ENCODE measurements at places on chromosomes 16 and 17. TPM values are rescaled to one million over a fixed set of nuclear protein-coding genes. Genes with fewer than 3 reads are reported as not detected.
A peak's percentile ranks its signal among the peaks of the same experiment; 100 is the strongest.

GRCh38 chr17:329784-330420, 22.7 kb downstream of the RPH3AL start:
- H3K4me1 ChIP-seq: peaks cover 7% of the 10 kb centered on the region
- no peak for DNase-seq
- H3K4me3 ChIP-seq: no peak overlapping the region
- no peak overlapping the region for H3K27ac ChIP-seq

DNA sequence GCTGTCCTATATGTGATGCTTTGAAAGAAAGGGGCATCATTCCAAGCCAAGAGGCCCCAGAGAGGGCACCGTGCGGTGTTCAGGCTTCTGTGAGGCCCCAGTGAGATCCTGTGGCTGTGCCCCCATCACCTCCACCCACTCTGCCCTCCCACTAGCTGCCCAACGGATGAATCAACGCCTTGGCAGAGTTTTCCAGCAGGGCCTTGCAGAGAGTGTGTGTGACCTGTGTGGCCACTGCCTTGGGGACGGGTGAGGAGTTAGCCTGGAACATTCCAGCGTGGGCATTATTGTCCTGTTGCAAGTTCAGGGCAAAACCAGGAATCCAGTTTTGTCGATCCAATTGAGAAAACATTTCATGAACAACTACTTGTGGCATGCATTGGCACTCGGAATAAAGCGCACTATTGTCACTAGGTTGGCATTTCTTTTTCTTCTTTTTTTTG, 53.7 kb downstream of the SF3B3 start:
- peaks cover 5% of the 10 kb centered on the region for H3K4me1 ChIP-seq
- no peaks in the 10 kb centered on the region for H3K27me3 ChIP-seq
- H3K4me3 ChIP-seq: no peak overlapping the region
- peaks cover 19% of the 10 kb centered on the region for H3K36me3 ChIP-seq
- no peak for DNase-seq

GRCh38 chr16:24045641-24046040, 209.9 kb downstream of the PRKCB start:
- no peak overlapping the region for H3K4me3 ChIP-seq
- H3K27ac ChIP-seq: no peak overlapping the region
- H3K4me1 ChIP-seq: peaks cover 8% of the 10 kb centered on the region
- peaks cover 11% of the 10 kb centered on the region for H3K36me3 ChIP-seq

DNA sequence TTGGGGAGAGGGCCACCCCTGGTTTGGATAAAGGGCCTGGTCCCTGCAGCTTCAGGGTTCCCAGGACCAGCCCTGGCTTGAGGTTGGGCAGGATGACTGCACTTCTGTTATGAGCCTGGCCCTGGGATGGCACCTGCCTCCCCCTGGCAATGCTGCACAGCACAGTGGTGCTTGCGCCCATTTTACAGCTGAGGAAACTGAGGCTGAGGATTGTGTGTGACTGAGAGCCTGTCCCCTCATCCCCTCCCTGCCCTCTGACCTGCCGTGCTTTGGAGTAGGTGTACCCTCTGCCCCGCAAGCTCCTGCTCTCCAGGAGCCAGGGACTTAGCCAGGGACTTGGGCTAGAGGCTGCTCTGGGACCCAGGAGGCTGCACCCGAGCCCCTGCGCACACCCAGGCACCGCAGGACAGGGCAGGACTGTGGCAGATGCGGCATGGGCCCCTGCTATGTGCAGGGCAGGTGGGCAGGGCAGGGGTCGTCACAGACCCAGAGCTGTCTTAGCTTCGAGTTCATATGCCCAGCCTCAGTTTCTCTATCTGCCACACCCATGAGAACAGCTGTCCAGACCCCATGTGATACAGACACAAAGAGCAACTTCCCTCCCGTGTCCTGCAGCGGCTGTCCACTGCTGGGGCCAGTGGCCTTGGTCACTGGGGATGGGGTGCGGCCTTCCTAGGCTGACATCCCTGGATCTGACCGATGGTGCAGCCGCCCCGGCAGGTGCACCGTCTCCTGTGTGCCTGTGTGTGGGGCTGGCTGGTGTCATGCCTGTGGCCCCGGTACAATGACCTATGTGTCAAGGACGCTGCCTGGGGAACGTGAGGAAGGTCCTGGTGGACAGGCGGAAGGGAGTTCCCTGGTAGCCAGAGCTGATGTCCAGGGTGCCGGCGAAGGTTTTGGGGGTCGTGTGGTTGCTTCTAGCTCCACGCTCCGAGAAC, 36.6 kb downstream of the BAHCC1 start:
- no peak overlapping the region for H3K4me3 ChIP-seq
- DNase-seq: no peak
- H3K27ac ChIP-seq: no peak overlapping the region
- H3K27me3 ChIP-seq: peaks cover 20% of the 10 kb centered on the region
- peaks cover 3% of the 10 kb centered on the region for H3K4me1 ChIP-seq

DNA sequence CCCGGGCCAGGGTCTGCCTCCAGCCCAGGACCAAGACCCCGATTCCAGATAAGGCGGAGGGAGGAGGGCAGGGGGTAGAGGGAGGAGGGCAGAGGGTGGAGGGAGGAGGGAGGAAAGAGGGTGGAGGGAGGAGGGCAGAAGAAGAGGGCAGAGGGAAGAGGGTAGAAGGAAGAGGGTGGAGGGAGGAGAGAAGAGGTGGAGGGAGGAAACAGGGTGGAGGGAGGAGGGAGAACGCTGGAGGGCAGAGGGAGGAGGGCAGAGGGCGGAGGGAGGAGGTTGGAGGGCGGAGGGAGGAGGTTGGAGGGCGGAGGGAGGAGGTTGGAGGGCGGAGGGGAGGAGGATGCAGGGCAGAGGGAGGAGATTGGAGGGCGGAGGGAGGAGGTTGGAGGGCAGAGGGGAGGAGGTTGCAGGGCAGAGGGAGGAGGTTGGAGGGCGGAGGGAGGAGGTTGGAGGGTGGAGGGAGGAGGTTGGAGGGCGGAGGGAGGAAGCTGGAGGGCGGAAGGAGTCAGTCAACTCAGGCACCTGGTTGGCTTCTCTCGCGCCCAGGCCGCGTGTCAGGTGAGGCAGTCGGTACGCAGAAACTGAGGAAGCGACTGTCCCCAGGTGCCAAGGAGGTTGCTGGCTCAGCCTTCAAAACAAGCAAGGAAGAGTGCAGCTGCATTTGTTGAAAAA, 65.2 kb downstream of the KLHDC4 start:
- H3K36me3 ChIP-seq: peaks cover 11% of the 10 kb centered on the region
- peak overlapping the region; percentile 32 for H3K4me3 ChIP-seq
- no peaks in the 10 kb centered on the region for H3K27me3 ChIP-seq

GRCh38 chr17:72307836-72308235, 187.0 kb downstream of the SOX9 start:
- H3K4me3 ChIP-seq: no peak overlapping the region
- no peak for DNase-seq
- no peaks in the 10 kb centered on the region for H3K4me1 ChIP-seq
- no peaks in the 10 kb centered on the region for H3K36me3 ChIP-seq
- no peaks in the 10 kb centered on the region for H3K27me3 ChIP-seq
- no peak overlapping the region for H3K27ac ChIP-seq

DNA sequence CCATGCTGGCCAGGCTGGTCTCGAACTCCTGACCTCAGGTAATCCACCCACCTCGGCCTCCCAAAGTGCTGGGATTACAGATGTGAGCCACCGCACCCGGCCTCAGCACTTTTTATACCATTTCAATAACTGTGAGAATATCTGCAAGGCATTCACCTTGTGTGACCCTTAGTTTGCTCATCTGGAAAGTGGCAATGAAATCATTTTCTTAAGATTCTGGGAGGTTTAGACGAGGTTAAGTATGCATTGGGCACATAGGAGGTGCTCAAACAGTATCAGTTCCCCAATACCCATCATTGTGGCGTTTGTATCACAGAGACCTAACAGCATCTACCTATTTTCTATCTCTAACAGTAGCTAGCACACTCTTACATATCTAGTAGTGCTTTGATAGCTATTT, 481.9 kb upstream of the ERCC4 start:
- H3K27ac ChIP-seq: no peak overlapping the region
- H3K4me3 ChIP-seq: no peak overlapping the region
- no peaks in the 10 kb centered on the region for H3K36me3 ChIP-seq
- H3K27me3 ChIP-seq: no peaks in the 10 kb centered on the region
- DNase-seq: no peak

DNA sequence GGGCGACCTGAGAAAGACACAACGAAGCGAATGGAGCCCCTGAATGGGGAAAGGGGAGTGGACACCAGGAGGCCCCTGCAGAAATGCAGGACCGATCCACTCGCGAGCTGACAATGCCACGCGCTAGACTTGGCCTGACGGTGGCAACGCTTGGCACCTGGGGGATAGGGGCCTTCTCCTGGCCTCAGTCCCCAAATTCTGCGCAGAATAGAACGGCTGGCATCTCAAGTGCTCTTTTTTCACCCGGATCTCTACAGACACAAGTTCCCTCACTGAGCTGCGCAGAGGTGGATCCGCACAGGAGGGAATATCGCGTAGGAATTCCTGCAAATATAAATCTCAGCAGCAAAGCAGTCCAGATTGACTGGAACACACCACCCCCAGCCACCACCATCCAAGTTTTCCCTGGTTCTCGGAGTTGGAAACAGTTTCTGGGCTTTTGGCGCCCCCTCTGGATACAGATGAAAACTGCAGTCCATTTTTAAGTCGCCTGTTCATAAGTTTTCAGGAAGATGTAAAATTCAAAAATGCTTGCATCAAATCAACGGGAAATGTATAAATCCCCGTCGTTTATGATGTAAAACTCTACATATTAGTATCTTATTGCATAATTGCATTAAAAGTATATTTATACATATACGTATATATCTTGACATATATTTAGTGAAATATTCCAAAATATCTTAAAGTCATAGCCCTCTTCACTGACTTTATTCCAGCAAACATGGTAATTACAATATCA, 2.3 kb upstream of the SOX9 start:
- peaks cover 7% of the 10 kb centered on the region for H3K4me1 ChIP-seq
- peak overlapping the region; percentile 70 for H3K27ac ChIP-seq
- peak; percentile 26 for DNase-seq
- H3K36me3 ChIP-seq: peaks cover 4% of the 10 kb centered on the region

DNA sequence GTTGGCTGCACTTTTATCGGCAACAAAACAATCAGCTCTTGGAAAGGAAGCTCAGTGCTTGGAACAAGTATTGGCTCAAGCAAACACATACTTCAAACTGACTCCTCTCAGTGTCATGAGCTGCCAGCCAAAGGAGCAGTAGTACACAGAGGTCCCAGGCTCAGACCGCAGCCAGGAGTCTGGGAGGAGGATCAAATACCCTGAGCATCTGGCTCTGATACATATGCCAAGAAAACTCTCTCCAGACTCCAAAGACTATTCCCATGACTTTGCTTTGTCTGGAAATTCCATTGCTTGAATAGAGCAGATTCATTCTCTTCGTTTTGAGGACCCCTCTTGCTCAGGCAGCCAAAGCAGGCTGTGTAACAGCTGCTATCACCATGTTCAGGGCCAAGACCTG, 501.6 kb upstream of the PSMD7 start:
- H3K27me3 ChIP-seq: no peaks in the 10 kb centered on the region
- no peak for DNase-seq
- no peaks in the 10 kb centered on the region for H3K4me1 ChIP-seq
- no peak overlapping the region for H3K4me3 ChIP-seq
- H3K27ac ChIP-seq: no peak overlapping the region

- H3K27me3 ChIP-seq: no peaks in the 10 kb centered on the region
- no peaks in the 10 kb centered on the region for H3K4me1 ChIP-seq
- H3K36me3 ChIP-seq: peaks cover 3% of the 10 kb centered on the region
- peak overlapping the region; percentile 25 for H3K4me3 ChIP-seq
- H3K27ac ChIP-seq: no peak overlapping the region
- no peak for DNase-seq
Observed at GRCh38 chr16:85634747-85635544, 21.8 kb downstream of the GSE1 start.

GRCh38 chr17:49358641-49359247, 3.3 kb downstream of the ZNF652 start:
- H3K4me3 ChIP-seq: peak overlapping the region; percentile 95
- H3K27me3 ChIP-seq: no peaks in the 10 kb centered on the region
- DNase-seq: no peak
- H3K36me3 ChIP-seq: peaks cover 13% of the 10 kb centered on the region
- H3K27ac ChIP-seq: peak overlapping the region; percentile 62

GRCh38 chr17:82960419-82961271, 118.8 kb upstream of the METRNL start:
- H3K27ac ChIP-seq: no peak overlapping the region
- peaks cover 11% of the 10 kb centered on the region for H3K36me3 ChIP-seq
- no peaks in the 10 kb centered on the region for H3K27me3 ChIP-seq
- peaks cover 6% of the 10 kb centered on the region for H3K4me1 ChIP-seq

- H3K4me3 ChIP-seq: no peak overlapping the region
- DNase-seq: no peak
- no peaks in the 10 kb centered on the region for H3K36me3 ChIP-seq
Observed at GRCh38 chr17:8732406-8733085, 12.1 kb downstream of the CCDC42 start.

GRCh38 chr16:73023752-73024570, 24.0 kb downstream of the ZFHX3 start:
- no peak overlapping the region for H3K4me3 ChIP-seq
- no peak for DNase-seq
- no peaks in the 10 kb centered on the region for H3K27me3 ChIP-seq
- H3K27ac ChIP-seq: no peak overlapping the region
- H3K36me3 ChIP-seq: no peaks in the 10 kb centered on the region
- no peaks in the 10 kb centered on the region for H3K4me1 ChIP-seq

DNA sequence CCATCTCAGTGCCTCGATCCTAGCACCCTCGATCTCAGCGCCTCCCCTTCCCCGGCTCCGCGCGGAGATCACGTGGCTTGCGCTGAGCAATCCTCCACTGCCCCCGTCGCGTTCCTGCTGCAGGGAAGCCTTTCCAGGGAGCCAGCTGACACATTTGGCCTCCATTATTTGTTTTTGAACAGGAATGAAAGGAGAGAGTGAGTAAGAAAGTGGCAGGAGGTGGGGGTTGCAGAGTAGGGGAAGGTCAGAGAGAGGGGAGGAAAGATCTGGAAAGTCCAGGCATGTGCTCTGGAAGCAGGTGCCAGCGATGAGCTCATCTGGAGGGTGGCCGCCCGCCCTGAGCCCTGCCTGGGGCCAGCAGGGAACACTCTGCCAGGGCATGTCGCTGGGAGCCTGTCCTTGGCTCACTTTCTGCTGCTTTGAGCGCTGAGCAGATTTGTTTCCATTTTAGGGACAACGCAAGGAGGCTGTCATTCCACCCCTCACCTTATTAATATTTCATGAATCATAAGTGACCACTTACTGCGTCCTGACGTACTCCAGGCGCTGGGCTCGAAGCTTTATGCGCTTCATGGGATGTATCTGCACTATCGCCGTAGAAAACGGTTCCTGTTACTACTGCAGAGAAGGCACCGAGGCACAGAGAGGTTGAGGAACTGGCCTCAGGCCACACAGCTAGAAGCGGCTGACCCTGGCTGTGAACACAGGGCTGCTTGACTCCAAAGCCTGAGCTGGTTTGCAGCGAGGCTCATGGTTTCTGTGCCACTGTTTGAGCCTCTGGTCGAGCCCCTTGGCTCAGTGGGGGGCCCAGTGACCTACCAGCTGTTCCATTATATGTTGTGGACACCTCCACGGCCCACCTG, 283.1 kb downstream of the SEC14L1 start:
- peak overlapping the region; percentile 1 for H3K27ac ChIP-seq
- H3K36me3 ChIP-seq: peaks cover 4% of the 10 kb centered on the region
- no peak for DNase-seq
- H3K4me3 ChIP-seq: no peak overlapping the region

NPIPA2 gene
- total RNA-seq: 1.5 TPM

IRX3 gene
- not detected for total RNA-seq

CIITA gene
- total RNA-seq: 12.6 TPM

KRTAP1-3 gene
- not detected for total RNA-seq
